ENCODE measurements at places on chromosomes 3 and 15.

GRCh38 chr15:73927476-73928240 is 1.4 kb downstream of the LOXL1 start:
- no peak for DNase-seq

DNA sequence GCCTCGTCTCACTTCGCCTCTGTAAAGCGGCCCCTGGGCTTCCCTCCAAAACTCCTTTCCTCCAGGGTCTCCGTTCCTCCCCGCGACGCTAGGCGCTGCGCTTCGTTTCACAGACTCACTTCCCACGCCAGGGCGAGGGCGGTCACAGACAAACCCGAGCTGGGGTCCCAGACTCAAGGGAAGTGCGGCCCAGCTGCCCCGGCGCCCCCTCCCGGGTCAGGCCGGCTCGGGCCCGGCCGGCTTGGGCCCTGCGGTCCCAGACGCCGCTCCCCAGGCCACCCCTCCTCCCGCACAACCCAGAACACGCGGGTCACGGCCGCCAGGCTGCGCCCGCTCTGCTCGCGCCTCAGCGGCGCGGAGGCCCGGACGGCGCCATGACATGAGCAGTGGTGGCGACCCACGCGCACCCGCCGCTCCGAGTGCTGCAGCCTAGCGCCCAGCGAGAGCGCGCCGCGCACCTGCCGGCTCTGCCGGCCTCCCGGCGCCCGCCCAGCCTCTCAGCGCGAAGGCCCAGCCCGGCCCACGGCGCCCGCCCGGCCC is 547 bp downstream of the NUP210 start:
- no peak for DNase-seq

GRCh38 chr3:155702745-155703591 is 41.9 kb downstream of the PLCH1 start:
- no peak for DNase-seq

DNA sequence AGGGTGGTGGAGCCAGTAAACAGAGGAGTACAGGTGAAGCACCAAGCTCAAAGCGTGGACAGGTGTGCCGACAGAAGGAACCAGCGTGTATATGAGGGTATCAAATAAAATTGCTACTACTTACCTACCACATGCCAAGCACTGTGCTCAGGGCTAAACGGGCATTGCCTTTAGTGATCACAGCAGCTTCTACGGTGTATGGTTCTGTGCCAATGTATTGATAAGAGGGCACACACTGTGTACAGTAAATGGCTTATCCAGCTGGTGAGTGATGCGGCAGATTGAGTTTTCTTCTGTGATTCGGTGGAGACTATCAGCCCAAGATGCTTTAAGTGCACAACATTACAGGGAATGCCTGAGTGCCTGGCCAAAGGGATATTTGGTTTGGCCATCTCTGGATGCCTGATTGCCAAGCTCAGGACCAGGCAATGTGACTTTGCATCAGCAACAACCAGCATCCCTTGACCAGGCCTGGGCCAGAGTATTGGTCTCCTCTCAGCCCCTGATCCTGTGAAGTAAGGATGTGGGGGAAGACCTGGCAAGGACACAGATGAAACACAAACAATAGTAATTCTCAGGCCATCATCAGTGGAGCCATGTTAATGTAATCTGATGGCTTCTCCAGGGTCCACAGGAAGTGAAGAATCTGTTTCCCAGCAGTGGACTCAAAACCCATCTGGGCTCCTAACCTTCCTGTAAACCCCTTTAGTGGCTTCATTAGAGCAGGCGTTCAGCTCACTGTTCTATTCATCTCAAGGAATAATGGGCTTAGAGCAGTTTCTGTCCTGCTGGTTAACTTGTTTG is 14.1 kb downstream of the STARD5 start:
- no peak for DNase-seq

DNA sequence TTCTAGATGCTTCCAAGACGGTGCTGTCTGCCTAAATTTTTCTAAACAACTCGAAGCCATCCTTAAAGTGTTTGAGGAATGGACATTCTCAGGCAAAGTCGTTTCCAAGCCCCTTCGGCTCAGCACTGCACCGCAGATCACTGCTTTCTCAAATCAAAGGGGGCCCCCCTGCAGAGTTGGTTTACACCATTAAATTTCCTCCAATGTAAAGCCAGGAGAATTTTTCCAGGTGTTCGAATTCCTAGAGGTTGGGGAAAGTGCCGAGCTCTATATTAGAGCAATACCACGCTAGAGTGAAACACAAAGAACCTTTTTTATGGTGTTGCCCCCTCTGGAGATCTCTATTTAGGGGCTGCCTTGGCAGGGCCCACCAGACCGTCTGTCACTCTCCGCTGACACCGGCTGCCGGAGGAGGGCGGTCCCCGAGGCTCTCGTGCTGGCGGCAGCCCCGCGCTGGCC is 277.9 kb upstream of the NR2F2 start:
- no peak for DNase-seq
